GM04504 (cell line): ENCODE measurements at places on chromosomes 5 and 9.

DNA sequence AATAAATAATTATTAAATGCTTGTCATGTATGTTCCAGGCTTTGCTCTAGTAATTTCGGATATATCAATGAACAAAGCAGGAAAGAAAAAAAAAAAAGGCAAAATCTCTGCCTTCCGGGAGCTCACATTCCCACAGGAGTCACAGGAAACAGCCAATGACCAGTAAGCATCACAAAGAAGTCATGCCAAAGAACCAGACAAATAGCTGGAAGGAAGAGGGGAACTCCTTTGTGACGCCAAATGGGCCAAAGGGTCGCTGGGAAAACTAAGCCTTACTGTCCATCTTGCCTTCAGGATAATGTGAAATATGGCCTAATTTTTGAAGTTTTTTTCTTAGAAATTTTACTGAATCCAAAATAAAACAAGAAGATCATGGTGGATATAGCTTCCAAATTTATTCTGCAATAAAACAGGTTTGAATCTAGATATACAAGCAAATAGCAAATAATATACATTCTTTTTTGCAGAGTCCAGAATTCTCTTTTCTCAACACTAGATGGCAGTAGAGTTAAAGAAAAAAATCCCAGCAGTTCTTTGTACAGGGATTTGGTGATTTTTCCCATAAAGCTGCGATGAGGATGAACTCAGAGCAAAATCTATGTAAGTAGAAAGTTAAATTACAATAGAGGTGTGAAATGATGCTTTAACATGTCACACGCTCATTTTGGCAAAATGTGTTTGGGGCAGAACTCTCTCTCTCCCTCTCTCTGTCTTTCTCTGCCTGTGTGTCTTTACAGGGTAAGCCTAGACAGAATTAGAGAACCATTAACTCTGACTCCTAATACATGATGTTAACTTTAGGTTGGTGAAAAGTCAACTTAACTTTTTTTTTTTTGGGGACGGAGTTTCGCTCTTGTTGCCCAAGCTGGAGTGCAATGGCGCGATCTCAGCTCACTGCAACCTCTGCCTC, 60.0 kb upstream of the TUT7 start:
- DNase-seq: no peak

DNA sequence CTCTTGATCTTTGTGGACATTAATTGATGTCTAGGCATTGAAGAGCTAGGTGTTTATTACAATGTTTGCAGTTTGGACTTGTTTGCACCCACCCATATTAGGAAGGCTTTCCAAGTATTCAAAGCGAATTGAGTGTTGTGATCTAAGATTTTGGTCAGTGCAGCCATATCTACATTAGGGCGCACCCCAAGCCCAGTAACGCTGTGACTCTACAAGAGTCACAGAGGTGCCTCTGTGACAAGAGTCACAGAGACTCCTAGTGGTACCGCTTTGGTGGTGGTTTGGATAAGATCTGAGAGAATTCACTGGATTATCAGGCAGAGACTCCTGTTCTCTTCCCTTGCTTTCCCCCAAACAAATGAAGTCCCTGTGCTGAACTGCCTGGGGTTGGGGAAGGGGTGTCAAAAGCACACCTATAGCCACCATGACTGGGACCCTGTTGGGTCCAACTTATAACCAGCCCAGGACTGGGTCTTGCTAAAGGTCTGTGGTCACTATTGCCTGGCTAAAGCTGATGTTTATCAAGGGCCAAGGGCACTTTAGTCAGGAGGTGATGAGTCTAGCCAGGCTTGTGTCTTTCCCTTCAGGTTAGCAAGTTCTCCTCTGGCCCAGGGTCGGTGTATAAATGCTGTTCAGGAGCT, 114.1 kb upstream of the RIOK2 start:
- peak; percentile 5 for DNase-seq

GRCh38 chr5:74647096-74647495, 6.6 kb upstream of the ENC1 start:
- no peak for DNase-seq

DNA sequence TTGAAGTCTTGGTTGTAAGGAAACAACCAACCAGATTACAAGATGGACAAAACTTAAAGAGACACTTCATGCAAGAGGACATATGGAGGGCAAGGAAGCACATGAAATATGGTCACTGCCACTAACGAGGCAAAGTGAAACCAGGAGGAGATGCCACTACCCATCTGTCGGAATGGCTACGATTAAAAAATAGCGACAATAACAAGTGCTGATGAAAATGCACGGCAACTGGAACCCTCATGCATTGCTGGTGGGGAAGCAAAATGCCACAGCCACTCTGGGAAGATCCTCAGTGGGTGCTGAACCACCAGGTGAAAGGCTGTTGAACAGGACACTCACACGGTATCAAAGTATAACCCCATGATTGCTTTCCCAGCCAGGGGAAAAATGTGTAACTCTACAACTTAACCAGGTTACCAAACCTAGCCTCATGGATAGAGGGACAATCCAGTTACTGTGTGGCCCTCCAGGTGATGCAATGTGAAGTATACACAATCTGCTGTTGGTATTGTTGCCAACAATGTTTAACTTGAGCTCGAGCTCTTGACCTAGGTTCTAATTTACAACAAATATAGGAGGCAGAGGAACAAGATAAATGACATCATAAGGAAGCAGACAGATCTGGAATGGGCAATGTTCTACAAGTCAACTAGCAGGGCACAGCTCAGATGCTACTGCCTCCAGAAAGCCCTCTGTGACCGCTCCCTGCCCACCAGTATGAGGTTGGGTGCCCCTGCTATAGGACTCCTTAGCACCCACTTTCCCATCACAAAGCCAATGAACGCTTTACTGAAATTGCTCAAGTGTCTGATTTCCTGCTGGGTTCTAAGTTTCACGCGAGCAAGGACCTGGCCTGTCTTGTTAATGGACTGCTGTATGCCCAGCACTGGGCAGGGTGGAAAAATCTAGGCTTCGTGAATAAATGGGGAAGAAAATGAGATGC, 25.8 kb downstream of the SH3PXD2B start:
- no peak for DNase-seq

DNA sequence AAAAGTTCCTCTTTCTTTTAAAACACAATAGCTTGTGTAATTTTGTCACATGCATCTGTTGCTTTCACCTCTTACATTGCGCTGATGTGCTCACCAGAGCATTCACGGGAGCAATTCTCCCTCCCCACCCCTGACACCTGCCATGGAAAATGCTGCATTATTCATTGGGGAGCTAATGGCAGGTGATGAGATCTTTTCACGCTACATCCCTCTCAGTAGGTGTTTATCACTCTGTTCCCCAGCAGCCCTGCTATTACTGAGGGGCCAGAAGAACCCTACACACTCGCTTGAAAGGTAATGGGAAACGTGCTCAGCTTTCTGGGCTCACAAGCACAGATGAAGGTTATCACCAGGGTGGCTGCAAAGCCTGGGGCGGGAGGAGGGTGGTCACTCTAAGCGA, 398.0 kb downstream of the PSAT1 start:
- DNase-seq: no peak

DNA sequence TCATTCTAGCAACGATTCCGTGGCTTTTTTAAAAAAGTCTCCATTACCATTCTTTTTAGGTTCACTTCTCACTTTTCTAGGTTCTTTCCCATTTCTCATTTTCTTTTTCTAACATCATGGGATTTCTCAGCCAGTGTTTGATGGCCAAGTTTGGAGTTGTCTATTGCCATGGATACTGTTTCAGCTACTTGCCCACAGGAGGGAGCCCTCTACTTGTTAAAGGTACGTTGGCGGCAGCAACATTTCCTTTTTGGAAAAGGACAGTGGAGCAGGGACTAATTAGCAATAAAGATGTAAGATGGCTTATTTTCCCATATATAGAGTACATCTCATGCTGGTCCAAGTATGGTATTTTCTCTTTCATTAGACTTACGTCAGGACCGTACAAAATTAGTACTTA, 2257.5 kb upstream of the C9orf72 start:
- no peak for DNase-seq

GRCh38 chr5:62596096-62596495, 17.5 kb downstream of the LRRC70 start:
- DNase-seq: peak; percentile 14

GRCh38 chr5:143134269-143134668, 269.2 kb downstream of the NR3C1 start:
- no peak for DNase-seq

- no peak for DNase-seq
Observed at GRCh38 chr5:177403102-177403791, 2.8 kb upstream of the PFN3 start.

DNA sequence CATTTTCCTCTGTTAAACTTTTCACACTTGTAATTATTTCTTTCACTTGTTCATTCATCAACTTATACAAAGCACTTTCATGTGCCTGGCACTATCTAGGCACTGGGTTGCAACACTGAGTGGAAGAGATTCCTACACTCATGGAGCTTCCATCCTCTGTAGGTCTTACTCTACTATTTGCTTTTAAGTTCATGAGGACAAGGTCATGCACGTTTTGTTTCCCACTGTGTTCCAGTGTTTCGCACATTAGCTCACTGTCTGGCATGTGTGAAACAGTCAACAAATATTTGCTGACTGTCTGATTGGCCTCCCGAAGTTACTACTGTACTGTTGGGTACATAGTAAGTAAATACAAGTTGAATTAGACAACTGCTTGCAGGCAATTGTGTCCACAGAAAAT, 87.9 kb upstream of the IFNK start:
- DNase-seq: no peak

DNA sequence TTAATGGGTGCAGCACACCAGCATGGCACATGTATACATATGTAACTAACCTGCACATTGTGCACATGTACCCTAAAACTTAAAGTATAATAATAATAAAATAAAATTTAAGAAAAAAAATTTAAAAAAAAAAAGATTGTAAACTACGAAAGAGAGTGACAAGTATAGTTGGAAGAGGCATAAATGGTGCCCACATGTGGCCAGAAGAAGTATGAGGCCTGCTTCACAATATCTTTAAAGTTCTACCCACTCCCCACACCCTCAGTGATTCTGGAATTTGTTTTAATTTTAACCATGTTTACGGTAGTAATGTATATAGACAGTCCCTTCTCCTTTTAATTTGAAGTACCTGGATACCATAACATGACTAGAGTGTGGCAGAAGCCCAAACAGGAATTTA, 172.7 kb downstream of the CHSY3 start:
- no peak for DNase-seq

- DNase-seq: no peak
Observed at GRCh38 chr5:137708796-137709559, 26.9 kb downstream of the KLHL3 start.

- no peak for DNase-seq
Observed at GRCh38 chr5:124303366-124303765, 443.1 kb downstream of the ZNF608 start.

DNA sequence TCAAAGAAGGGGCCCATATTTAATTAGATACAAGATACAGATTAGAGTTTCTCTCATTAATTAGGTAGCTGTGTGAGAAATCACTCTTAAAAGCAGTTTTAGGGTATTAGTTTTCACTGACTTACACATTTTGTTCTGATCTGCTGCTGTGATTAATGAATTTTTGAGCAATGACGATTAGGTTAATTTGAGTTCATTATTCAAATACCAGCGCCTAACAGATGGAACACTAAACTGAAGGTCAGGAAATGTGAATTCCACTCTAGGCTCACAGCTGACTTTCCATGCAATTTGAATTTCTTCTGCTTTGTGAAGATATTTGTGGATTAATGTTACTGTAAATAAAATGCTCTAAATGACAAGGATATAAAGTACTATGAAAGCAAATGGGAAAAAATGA, 380.6 kb downstream of the ADGRV1 start:
- DNase-seq: no peak

DNA sequence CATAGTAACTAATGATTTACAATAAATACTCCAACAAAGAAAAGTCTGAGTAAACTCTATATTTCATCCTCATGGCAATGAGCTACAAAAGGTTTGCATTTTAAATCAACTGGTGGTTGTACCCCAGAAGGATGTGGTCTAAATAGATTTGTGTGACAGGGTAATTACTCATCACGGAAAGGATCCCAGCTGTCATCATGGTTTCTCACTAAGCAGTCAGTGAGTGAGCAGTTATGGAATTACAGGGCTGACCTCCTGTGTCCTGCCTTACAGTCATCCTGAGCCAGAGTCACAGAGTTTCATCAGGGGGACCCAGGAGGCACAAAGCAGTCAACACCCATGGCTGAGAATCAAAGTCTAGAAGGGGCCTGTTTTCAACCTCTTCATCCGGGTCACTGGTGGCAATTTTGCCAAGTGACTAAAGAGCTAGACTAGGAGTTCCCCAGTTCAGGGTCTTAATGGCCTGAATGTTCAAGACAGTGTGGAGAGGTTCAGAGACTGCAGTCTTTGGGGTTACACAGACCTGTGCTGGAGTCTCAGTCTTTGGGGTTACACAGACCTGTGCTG, 210.7 kb upstream of the SLC24A2 start:
- DNase-seq: peak; percentile 55

DNA sequence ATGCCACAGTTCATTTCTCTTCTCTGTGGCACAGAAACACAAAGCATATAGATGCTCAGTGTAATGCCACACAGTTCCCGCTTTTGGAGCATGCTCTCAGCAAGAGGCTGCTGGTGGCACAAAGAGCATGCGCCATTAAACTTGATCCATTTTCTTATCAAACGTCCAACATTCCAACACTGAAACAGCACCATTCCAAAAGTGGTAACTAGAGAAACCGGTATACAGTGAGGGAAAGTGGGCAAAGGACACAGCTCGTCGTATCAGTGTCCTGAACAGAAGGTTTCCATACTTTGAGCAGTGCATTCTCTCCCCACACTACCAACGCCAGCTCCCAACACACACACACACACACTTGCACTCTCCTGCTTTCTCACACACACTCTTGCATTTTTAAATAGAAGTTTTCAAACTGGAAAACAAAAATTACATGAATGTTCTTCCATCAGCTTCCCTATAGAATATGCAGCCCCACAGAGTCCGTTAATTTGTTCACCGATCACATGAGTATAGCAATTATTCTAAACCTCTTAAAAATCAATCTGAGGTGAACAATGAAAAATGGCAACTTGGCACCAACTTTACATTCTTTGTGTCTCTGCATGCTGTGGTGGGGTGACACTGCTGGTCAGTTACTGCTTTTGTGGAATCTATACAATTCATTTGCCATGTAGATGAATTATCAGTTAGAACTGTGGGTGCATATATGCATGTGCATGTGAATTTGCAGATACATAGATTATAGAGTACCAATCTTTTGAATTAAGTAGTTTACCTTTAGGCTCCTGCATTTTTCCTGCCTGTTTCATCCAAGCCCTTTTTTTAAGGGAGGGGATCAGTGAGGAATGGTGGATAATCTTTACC, 5.7 kb downstream of the NFIB start:
- DNase-seq: no peak

DNA sequence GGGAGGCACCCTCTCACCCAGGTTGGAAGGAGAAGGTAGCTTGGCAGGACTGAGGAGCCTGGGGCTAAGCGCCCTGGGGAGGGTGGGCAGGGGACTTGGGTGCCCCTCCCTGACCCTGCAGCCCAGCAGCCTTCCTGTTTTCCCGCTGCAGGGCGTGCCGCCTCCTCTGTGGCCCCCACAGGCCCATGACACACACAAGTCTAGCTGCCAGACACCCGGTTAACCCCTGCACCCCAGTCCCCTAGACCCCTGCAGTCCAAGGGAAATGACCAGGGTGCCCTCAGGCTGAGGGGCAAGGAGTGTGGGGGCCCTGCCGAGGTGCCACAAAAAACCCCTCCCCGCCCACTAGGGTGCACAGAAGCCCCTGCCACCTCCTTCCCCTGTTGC, 33.0 kb downstream of the GOLGA2 start:
- no peak for DNase-seq
